ENCODE measurements at places on chromosomes 5 and 9. TPM values are rescaled to one million over a fixed set of nuclear protein-coding genes. Genes with fewer than 3 reads are reported as not detected.

DNA sequence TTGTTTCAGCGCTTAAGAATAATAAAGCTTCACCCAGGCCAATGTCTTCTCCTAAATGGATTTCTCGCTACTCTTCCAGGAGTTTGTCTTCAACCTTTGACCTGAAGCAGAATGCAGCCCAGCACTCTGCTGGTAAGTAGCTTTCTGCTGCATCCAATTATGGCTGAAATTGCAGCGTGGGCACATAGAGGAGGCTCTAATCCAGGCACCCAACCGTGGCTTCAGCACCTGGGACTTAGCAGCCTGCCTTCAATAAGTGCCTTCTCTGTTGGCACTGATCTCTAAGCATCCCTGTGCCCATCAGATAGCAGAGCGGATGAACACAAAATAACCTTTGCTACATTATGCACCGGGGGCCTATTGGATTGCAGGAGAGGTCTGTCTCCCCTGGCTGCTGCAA, 105.2 kb downstream of the TRIM32 start:
- no peak for DNase-seq

- DNase-seq, result no peak
Observed at GRCh38 chr9:99336531-99336930, 114.4 kb downstream of the SEC61B start.

DNA sequence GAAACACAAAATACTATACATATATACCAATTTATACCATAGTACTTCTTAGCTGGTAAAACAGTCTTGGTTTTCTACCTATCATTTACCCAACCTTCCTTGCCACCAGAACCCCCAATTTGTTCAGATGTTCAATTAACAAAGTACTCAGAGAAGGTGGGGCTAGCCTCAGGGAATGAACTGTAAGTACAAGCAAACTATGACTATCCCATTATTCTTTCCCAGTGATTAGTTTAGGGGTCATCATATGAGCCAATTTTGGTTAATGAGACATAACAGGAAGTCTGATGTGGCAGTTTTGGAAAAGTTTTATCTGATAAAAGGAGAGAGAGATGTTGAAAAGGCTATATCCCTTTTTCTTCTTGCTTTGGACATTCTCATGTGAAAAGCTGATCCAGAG, 125.8 kb downstream of the DTWD2 start:
- peak; percentile 8 for DNase-seq

Gene FOXD4
- not detected for total RNA-seq

Gene C5orf24
- total RNA-seq, result 58.9 TPM

- DNase-seq, result peak; percentile 18
Observed at GRCh38 chr5:78778538-78778937, 130.0 kb upstream of the LHFPL2 start.

DNA sequence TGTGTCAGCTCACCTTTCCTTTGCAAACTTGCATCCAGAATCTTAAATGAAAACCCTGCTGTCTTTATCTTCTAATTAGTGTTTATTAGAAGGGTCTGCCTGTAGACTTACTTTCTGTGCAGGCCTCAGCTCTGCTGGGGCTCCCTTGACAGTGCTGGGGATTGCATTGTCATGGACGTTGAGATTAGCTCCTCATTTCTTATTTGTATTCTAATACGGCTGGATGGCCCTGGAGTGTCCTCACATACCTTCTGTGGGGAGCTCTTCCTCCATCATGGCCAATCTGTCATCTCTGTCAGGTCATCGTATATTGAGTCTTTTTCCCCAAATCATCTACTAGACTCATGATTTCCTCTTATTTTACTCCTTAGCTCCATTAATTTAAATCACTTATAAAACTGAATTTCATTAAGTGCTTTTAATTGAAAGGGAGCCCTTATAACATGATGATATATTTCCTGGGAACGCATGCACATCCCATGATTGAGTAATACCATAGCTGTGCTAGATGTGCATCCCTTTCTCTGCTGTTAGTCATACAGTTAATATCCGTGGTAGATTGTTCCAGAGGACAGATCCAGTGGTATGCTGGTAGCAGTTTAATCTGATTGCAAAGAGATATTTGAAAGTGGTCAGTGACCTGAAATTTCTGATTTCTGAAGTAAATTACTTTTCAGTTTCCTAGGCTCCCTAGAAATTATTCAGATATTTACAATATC, 61.6 kb downstream of the ICE1 start:
- DNase-seq, result peak; percentile 76

Gene SCGB3A2
- total RNA-seq, result not detected

GRCh38 chr5:177575488-177575887, 16.5 kb upstream of the TMED9 start:
- DNase-seq, result no peak

All from renal cortical epithelial cell (primary cell).